ENCODE measurements at places on chromosomes 5 and 9. TPM values are rescaled to one million over a fixed set of nuclear protein-coding genes. Genes with fewer than 3 reads are reported as not detected.

DNA sequence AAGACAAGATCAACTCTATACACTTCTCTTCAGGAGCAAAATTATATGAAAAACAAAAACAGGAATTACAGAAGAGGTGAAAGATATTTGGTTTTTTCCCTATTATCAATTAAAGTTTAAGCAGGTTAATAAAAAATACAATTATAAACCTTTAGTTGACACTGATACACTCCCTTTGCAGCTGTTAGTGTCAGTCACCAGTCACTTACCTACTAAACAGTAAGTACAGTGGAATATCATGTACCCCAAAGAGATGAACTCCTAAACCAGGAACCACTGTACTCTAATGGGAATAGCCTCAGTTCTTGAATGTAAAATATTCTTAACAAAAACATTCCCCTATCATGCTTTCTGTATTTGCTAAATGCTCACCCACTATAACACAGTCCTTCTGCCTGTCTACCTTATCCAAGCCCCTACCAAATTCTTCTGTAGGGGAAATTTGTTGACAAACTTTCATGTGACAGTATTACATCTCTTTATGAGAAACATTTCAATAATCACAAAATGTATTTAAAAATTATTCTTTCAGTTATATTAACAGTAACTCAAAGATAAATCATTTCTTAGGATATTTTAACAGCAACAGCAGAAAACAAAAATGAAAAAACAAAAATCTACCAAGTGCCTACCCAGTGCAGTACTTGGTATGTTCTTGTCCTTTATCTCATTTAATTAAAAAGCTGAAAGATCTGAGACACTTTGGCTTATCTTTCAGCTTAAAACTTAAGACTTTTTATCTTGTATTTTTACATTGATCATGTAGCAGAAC, 212.8 kb downstream of the MLLT3 start:
- H3K4me3 ChIP-seq: no peak overlapping the region
- no peaks in the 10 kb centered on the region for H3K27me3 ChIP-seq
- peaks cover 4% of the 10 kb centered on the region for H3K36me3 ChIP-seq

GRCh38 chr9:90176901-90177300, 465.7 kb downstream of the DIRAS2 start:
- no peaks in the 10 kb centered on the region for H3K4me1 ChIP-seq
- H3K27me3 ChIP-seq: no peaks in the 10 kb centered on the region
- no peak overlapping the region for H3K27ac ChIP-seq
- DNase-seq: no peak

DNA sequence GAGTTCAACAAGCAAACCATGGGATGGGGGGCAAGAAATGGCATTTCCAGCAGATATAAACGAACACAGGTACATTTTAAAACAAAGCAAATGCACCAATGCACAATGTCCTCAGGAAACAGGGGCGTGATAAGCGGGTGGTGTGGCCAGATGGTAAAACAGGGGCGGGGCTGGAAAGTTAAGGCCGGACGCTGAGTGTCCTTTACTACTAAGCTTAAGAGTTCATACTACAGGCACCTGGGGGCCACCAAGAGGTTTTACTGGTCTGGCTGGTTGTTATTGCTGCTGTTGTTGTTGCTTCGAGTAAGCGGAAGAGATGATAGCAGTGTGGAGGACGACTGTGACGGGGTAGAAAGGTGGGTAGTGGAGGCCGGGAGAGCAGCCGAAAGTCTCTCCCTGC, 99.8 kb downstream of the ATPSCKMT start:
- no peaks in the 10 kb centered on the region for H3K27me3 ChIP-seq
- H3K4me3 ChIP-seq: no peak overlapping the region
- DNase-seq: no peak
- H3K27ac ChIP-seq: no peak overlapping the region
- no peaks in the 10 kb centered on the region for H3K4me1 ChIP-seq

- no peak overlapping the region for H3K4me3 ChIP-seq
- H3K27me3 ChIP-seq: no peaks in the 10 kb centered on the region
- no peak overlapping the region for H3K27ac ChIP-seq
- no peak for DNase-seq
Measured at GRCh38 chr5:57953792-57954191, 471.2 kb upstream of the ACTBL2 start.

GRCh38 chr9:34098307-34098706, 28.2 kb downstream of the DCAF12 start:
- no peak overlapping the region for H3K27ac ChIP-seq
- no peak overlapping the region for H3K4me3 ChIP-seq
- H3K4me1 ChIP-seq: no peaks in the 10 kb centered on the region
- H3K27me3 ChIP-seq: no peaks in the 10 kb centered on the region
- no peak for DNase-seq

DNA sequence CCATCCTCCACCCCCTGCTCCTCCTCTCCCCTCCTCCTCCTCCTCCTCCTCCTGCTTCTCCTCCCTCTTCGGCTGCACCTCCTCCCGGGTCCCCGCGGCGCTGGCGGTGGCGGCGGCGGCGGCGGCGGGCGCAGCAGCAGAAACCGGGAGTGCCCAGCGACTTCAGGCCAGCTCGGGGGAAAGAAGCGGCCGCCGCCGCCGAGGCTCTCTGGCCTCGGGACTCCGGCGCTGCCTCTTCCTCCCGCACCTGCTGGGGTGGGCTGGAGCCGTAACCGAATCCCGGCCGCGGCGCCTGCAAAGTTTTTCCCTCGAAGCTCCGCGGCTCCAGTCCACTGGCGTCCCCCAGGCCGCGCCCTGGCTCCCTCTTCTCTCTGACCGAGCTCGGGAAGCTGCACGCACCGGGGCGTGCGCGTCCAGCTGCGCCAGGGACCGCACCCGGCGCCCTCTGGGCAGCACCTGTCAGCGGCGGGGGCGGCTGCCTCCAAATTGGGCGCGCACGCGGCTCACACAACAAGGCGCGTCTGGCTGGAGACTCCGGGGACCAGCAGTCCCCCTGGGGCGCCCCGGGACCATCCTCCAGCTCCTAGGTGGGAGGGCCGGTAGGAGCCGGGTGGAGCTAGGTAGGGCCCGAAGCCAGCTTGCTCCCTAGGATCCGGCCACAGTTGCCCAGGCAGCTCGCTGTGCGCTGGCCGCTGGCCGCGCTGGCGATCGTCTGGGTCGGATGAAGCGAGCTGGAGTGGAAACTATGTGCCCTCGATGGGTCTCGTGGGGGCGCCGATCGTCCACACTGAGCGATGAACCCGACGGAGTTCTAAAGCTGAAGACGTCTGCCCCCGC, at the start of gene MCTP1:
Gene MCTP1 (minus strand): TSS at position 523 of the 837 bp plus-strand sequence.
- H3K27me3 ChIP-seq: peaks cover 17% of the 10 kb centered on the region
- H3K36me3 ChIP-seq: no peaks in the 10 kb centered on the region
- peak within 1 kb of the TSS; percentile 22 for H3K4me3 ChIP-seq
- DNase-seq: no peak

DNA sequence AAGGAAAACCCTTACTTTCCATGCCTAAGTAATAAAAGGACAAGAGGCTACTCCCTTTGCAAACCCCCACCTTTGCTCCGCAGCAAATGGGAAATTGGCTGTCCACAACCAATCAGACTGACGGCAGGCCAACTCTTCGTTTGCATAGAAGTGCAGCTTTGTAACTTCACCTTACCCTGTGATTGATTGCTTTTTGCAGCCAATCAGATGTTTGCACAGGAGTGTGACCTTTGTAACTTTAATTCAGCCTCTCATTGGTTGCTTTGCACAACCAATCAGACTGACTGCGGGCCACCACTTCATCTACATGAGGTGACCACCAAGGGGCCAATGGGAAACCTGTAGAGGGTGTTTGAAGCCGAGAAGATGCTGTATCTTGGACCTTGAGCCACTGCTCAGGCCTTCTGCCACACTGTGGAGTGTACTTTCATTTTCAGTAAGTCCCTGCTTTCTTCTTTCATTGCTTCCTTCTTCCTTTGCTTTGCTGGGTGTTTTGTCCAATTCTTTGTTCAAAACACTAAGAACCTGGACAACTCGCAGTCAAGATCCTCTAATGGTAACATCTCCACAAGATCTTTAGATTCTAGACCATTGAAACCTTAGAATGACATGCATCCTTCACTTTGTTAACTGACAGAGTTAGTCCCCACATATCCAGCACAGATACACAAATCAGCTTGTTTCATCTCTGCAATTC, 51.3 kb upstream of the FREM1 start:
- H3K36me3 ChIP-seq: no peaks in the 10 kb centered on the region
- no peak for DNase-seq
- H3K4me3 ChIP-seq: no peak overlapping the region
- H3K27ac ChIP-seq: no peak overlapping the region
- H3K27me3 ChIP-seq: no peaks in the 10 kb centered on the region

The PRUNE2 gene
- 0.48 TPM for total RNA-seq

The SLC6A3 gene
- total RNA-seq: not detected

The PTBP3 gene
- total RNA-seq: 118 TPM

The NR3C1 gene
- 65.3 TPM for total RNA-seq

The GPR151 gene
- total RNA-seq: not detected

The LCN15 gene
- total RNA-seq: not detected
